Amygdala (tissue), 56 donors: ENCODE measurements at places on chromosomes 16 and 17.
A peak's percentile ranks its signal among the peaks of the same experiment; 100 is the strongest.

DNA sequence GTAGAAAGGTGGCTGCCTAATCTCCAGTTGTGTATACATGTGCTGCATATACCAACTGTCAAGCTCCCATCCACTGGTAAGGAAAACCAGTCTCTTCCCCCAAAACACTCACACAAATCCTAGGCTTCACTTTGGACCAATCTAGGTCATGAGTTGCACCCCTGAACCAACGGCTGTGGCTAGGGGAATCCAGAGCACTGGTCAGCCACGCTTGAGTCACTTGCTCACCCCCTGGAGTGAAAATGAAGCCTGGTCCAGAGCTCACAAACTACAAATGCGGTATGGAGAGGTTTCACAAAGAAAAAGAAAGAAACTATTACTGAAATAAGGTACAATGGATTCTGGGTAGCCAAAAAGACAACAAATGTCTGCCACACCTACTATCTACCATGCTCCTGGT is 66.1 kb upstream of the NLK start:
- DNase-seq: no peak

GRCh38 chr17:40993839-40994238 is at the start of gene KRTAP3-3:
TSS of gene KRTAP3-3 (minus strand) at chr17:40994164. CDS start at chr17:40994097, 67 bp downstream.
- DNase-seq: no peak

GRCh38 chr17:71023249-71024030 is 854.1 kb downstream of the KCNJ2 start:
- DNase-seq: no peak

GRCh38 chr16:51359141-51359955 is 208.3 kb upstream of the SALL1 start:
- peak; percentile 68 for DNase-seq

DNA sequence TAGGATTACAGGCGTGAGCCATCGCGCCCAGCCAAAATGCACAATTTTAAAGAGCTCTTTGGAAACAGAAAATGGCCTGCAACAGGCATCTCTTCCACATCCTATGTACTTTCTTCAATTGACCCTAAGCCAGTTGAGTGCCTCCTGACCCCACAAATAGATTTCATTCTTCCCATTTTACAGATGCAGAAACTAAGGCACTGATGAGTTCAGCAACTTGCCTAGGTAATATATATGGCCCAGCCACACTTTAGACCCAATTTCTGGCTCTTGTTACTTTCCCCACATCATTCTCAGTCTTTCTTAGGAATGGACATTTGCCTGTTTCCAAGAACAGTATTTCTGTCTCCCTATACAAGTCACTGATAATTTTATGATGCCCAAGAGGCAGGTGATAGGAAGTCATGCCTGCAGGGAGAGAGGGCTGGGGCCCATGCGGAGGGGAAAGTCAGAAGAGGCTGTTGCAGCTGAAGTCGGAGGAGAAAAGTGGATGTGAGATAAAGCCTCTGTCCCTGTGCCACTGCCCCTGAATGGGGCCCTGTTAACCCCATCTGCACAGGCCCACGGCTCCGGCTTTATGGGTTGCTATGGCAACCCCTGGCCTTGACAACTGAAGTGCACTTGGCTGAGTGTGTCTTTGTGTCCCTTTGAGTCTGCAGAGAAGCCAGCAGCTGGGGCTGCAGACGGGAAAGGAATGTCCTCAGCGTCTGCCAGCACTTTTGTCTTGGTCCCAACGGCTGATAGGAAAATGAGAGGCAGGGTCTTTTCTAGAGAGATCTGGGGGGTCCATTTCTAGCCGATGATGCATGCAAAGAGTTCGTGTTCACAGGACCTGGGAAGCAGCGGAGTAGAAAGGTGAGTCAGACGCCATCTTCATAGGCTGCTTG is 45.9 kb downstream of the ABAT start:
- DNase-seq: no peak

- no peak for DNase-seq
Measured at GRCh38 chr17:43482103-43483012, 1.4 kb upstream of the DHX8 start.

GRCh38 chr17:68542698-68543463 is 30.7 kb downstream of the PRKAR1A start:
- no peak for DNase-seq

DNA sequence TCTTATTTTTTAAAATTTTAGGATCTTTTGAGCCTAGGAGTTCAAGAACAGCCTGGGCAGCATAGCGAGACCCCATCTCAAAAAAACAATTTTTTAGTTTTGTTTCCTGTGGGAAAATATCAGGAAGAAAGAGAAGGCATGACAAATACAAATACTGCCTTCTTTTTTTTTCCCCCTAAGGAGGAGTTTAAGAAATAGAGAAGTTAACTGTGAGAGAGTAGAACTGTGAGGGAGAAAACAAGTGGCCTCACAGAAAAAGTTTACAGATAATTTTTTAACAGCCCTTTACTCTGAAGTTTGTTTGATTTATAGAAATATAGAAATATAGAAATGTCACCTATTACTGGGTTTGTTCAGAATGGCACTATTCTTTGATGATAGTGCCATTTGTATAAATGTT is 21.1 kb downstream of the TTYH2 start:
- no peak for DNase-seq

- DNase-seq: no peak
Measured at GRCh38 chr17:77326076-77326591, 185.4 kb downstream of the SEC14L1 start.

GRCh38 chr16:57893559-57894389 is 77.2 kb downstream of the CNGB1 start:
- DNase-seq: no peak

- no peak for DNase-seq
Measured at GRCh38 chr16:79869304-79870015, 268.9 kb upstream of the MAF start.

- DNase-seq: no peak
Measured at GRCh38 chr16:10806698-10807097, 11.9 kb downstream of the TVP23A start.

DNA sequence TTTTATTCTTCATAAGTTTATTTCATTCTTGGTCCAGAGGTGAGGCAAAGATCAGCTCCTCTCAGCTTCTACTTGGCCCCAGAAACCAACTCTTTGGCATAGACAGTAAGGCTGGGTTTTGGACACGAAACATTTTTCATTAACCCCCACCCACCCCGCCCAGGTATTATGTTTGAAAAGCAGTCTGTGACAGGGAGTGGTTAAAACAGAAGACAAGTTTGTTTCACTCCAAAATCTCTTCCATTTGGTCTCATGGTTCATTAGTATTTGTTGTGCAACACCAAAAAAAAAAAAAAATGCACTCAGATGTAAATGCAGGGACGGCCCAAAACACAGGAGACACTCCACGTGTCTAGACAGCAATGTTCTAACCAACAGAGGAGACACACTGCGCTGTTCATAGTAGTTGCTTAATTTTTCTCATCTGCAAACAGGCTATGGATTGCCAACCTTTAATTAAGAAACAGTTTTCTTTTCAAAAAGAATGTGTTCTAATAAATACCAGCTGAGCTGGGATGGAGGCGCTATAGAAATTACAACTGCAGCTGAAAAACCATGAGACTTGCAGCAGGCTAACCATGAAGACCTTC is 39.8 kb upstream of the MMP2 start:
- no peak for DNase-seq

- DNase-seq: no peak
Measured at GRCh38 chr17:55347341-55347740, 74.3 kb downstream of the MMD start.

DNA sequence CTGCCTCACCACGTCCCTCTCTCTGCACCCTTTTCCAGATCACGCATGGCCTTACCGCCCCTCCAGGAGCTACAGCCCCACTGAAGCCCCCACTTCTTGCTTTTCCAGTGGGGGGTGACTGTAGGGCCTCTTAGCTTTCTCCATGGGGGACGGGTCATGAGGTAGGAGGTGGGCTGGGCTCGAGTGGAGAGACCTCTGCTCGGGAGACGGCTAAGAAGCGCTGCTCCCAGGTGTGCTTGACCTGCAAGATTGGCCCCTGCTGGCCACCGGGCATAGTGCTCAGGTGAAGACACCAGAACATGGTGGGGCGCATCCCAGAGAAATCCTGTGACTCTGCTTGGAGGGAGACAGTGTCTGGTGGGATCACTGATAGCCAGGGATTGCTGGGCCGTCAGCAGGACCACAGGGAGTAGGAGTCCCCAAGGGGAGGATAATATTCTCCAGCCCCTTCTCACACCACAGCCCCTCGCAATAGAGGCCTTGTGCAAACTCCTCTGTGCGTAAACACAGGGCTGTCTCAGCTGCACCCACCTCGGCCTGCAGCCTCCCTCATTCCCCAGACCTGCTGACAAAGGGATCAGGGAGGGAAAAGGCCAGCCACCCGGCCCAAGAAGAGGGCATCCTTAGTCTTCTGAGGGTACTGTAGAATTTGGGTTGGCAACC is 8.9 kb upstream of the GALK1 start:
- no peak for DNase-seq

GRCh38 chr17:1126801-1127550 is 52.8 kb downstream of the ABR start:
- no peak for DNase-seq
